ENCODE measurements at places on chromosomes 3 and 15.

- no peak for DNase-seq
These were observed 3.1 kb downstream of the AP4E1 start for GRCh38 chr15:50911621-50912020.

DNA sequence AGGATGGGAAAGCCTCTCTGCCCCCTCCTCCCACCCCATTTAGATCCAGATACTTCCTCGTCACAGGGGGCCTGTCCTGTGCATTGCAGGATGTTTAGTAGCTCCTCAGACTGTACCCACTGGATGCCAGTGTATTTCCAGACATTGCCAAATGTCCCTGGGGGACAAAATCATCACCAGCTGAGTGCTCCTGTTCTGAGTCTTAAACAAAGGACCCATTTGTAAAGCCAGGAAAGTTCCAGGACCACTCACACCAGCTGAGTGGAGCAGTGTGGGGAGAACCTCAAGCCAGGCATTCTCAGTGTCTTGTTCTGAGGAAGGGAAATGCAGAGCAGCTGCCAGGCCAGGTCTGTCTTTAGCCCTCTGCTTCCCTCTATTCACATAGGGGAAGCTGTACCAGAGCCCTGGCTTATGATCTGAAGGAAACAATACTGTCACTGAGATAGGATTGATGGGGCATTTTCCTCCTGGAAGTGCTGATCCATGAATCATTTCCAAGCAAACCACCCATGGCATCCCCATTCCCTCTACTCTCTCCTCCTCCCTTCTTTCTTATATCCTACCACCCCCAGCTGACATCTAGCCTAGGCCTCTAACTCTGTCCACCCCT lies 67.4 kb upstream of the MEX3B start:
- DNase-seq: no peak

GRCh38 chr15:93829115-93829870 lies 402.1 kb upstream of the MCTP2 start:
- DNase-seq: no peak

- no peak for DNase-seq
These were observed 165.2 kb upstream of the TPM1 start for GRCh38 chr15:62877276-62877857.

DNA sequence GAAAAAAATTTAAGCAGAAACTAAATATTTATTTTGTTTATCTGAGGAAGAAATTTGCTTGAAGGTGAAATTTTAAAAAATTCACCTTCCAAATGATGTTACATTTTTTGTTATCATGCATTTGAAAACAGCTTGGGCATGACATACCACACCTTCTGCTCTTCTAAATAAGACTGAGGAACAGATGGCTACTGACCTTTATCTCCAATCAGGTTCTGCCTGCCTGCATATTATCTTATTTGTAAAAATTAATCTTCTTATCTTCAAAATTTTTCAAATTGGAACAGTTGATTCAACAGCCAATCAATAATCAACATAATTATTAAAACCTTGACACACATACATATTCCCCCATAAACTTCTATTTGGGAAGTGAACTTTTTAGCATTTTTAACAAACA lies 641.8 kb upstream of the ZNF385D start:
- DNase-seq: no peak

GRCh38 chr3:179898024-179898423 lies 138.7 kb downstream of the PEX5L start:
- no peak for DNase-seq

Data from DMS79 (cell line).